Activated T-cell treated with anti-CD3 and anti-CD28 coated beads for 24 hours (primary cell): ENCODE measurements at places on chromosomes 2 and 18.
A peak's percentile ranks its signal among the peaks of the same experiment; 100 is the strongest.

- no peak for DNase-seq
Measured at GRCh38 chr2:189514104-189514503, 66.5 kb downstream of the SLC40A1 start.

DNA sequence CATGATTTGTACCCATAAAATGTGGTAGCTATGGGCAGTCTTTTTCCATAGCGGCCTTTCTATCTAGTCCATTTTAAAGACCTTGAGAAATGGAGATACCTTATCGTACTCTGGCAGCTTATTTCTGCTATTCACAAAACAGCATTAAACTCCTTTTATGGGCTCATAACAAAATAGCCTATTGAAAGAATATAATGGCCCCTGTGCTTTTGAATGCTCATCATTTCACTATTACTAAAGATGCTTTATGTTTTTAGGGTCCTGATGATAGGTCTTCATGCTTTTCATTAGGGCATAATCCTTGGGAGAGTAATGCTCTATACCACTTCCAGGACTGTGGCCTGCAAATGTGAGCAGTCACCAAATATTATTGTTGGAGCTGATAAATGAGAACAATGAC is 7.3 kb upstream of the TMEM178A start:
- no peak for DNase-seq

- DNase-seq, result no peak
Measured at GRCh38 chr18:46283268-46283667, 179.1 kb downstream of the HAUS1 start.

- no peak for DNase-seq
Measured at GRCh38 chr2:203396667-203397066, 68.5 kb downstream of the ABI2 start.

GRCh38 chr18:63161032-63161760 is 158.4 kb downstream of the BCL2 start:
- DNase-seq, result peak; percentile 49

- no peak for DNase-seq
Measured at GRCh38 chr2:207513551-207514257, 16.1 kb upstream of the CREB1 start.

- no peak for DNase-seq
Measured at GRCh38 chr2:40339026-40339425, 112.9 kb downstream of the SLC8A1 start.

DNA sequence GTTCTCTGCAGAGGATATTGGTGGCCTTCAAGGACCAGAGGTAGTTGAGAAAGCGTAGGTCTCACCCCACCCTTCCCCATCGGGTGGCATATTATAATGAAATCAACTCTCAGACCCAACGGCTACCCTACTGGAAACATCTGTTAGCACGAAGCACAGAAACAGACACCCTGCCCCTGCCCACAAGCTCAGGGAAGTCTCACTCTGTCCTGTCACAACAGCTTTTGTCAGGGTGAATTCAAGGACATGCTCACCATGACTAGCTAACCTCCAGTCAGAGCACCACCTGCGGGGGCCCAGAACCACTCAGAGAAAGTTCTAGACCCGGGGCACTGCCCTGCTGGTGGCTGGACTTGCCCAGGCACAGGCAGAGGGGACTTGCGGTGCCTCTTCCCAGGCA is 3.5 kb upstream of the B3GNT7 start:
- DNase-seq, result no peak

DNA sequence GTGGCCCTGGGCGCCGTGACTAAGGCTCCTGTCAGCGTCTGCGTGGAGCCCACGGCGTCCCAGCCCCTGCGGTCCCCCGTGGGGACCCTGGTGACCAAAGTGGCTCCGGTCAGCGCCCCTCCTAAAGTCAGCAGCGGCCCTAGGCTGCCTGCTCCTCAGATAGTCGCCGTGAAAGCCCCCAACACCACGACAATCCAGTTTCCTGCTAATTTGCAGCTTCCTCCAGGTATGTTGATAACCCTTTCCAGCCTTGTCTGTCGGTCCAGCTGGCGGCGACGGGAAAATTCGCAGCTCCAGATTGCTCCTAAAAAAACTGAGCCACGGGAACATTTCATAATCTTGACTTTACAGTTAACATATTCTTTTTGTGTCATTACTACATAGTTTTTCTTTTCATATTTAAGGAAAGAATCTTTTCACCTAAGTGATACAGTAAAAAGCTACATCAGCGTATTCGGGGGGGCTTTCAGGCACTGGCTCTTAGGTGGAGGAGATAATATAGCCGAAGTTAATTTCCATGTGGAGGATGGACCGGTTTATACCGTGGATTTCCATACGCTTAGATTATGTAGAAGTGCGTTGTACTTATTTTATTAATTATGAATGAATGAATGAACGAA is 916 bp downstream of the TAF4B start:
- no peak for DNase-seq

DNA sequence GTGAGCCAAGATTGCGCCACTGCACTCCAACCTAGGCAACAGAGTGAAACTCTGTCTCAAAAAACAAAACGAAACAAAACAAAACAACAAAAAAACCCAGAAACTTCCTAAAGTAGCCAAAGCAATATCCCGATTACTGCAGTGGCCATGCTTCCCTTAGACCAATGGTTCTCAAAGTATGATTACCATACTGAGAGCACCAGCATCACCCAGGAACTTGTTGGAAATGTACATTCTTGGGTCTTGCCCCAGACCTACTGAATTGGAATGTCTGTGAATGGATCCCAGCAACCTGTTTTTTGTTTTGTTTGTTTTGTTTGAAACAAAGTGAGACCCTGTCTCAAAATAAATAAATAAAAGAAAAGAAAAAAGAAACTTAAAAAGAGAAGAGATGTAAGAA is 41.9 kb upstream of the TGIF1 start:
- DNase-seq, result no peak

DNA sequence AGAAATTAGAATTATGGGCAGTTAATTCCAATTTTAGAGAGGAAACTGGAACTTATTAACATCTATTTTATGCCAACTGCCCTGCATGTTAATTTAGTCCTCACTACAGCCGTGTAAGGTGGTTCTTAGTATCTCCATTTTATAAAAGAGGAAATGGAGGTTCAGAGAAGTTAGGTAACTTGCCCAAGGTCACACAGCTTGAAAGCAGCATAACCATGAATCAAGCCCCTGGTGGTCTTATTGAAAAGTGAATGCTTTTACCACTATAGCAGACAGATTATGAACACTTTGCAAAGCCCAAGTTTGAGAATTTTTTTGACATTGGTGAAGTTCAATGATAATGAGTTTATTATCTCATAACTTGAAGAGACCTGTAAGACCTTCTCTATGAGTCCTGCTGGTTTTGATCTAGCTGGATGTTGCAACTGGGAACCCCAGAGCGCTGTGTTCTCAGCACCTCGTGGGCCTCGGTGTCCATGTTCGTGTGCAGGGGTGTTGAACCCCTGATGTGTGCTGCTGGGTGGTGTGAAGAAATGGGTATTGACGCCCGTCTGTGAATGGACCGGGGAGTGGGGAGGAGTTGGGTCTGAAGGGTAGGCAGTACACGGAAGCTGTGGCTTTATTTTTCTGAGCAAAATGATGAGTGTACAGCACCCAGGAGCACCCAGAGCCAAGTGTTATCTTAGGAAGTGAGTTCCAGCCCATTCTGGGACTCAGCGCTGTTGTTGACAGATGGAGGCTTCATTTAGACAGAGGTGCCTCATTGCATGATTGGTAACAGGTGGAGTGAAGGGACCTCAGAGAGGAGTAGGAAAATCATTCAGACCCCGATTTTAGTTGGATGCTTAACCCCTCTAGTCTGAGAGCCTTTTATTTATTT is 9.7 kb downstream of the GREB1 start:
- no peak for DNase-seq

DNA sequence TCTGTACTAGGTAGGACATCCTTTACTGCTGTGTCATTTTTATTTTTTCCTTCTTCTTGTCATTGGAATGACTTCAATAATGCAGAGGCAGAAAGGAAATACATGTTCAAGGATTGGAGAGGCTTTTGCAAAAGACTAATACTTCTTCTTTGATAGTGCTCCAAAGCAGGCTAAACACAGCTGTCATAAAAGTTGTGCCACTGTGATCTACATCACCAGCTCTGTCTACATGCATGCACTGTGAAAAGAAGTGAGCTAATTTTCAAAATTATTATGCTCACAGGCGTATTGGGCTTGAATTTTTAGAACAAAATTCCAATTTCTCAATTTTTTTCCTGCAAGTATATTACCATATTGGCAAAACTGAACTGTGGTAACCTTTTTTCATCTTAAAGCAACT is 37.5 kb upstream of the CALCRL start:
- no peak for DNase-seq

- DNase-seq, result no peak
Measured at GRCh38 chr2:19851116-19851695, 50.6 kb downstream of the TTC32 start.

DNA sequence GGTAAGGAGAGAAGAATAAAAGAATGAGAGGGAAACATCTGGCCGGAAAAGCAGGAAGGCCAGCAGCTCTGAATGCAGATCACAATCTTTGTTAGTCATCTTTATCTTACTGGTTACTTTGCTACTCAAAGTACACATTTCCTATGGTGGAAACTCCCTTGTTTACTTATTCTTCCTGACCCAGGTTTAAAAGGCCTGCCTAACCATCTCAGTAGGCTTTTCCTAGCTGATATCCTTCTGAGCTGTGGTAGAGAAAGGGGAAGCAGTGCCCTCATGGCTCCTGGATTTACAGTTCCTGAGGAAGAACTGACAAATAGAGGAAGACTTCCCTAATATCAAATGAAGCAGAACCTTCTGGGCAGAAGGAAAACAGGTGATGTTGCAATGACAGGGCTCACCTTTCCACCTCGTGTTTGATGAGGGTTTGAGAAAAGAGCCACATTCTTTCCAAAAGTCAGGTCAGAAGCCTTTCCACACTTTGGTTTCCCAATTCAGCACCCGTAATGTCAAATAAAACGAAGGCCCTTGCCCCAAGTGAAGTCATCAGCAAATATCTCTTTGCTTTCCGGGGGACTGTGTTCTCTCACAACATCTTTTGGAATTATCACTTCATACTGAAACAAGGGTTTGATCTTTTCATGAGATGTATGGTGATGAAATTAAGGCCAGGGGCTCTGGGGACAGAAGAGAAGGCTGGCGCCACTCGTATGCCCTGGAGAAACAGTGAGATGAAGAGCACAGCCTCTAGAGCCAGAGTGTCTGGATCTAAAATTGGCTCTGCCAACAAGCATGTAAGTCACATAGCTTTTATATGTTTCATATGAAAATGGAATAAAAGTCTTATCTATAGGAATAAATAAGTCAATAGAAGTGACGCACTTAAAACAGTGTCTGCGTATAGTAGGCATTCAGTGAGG is 26.7 kb upstream of the APOB start:
- DNase-seq, result no peak

GRCh38 chr2:142863485-142863961 is 13.9 kb upstream of the KYNU start:
- no peak for DNase-seq

GRCh38 chr2:73291093-73291460 is 2.3 kb downstream of the EGR4 start:
- DNase-seq, result no peak

- no peak for DNase-seq
Measured at GRCh38 chr2:202494300-202495229, 118.4 kb downstream of the BMPR2 start.

- no peak for DNase-seq
Measured at GRCh38 chr2:72332720-72333119, 185.1 kb upstream of the CYP26B1 start.

DNA sequence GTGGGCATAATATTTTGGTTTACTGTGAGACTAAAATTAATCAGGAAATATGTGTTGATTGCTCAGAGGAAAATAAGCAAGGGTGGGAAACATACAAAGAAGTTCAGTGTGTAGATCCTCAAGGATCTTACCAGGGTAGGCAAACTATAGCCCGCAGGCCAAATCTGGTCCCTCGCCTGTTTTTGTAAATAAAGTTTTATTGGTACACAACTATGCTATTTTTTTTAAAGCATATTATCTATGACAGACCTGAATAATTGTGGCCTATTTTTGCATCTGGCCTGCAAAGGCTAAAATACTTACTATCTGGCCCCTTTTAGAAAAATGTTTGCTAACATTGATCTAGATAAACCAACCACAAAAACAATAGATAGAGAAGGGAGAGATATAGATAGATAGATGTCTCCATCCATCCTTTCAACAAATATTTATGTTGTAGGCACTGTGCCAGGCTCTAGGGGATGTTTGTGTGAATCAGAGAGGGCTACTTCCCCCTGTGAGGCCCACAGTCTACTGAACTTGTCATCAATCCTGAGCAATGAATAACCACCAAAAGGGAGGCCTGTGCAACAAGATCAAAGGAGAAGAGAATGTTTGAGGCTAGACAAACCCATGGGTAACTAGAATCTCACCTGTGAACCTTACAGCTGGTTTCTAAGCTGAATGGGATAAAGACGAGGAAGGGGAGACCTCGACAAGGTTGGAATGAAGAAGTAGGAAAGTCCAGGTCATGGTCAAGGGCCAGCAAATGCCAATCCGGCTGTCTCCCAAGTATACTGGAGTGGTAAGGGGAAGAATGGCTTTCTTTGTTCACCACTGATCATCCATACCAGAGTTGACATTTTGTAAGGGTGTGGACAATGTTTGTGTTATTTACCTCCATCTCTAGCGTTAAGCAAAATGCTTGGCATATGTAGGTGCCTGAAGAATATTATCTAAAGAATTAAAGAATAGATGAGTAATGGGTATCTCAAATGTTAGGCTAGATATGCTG is 23.6 kb downstream of the ALPK2 start:
- peak; percentile 40 for DNase-seq

GRCh38 chr2:197904446-197904845 is 100.1 kb downstream of the PLCL1 start:
- DNase-seq, result peak; percentile 23

DNA sequence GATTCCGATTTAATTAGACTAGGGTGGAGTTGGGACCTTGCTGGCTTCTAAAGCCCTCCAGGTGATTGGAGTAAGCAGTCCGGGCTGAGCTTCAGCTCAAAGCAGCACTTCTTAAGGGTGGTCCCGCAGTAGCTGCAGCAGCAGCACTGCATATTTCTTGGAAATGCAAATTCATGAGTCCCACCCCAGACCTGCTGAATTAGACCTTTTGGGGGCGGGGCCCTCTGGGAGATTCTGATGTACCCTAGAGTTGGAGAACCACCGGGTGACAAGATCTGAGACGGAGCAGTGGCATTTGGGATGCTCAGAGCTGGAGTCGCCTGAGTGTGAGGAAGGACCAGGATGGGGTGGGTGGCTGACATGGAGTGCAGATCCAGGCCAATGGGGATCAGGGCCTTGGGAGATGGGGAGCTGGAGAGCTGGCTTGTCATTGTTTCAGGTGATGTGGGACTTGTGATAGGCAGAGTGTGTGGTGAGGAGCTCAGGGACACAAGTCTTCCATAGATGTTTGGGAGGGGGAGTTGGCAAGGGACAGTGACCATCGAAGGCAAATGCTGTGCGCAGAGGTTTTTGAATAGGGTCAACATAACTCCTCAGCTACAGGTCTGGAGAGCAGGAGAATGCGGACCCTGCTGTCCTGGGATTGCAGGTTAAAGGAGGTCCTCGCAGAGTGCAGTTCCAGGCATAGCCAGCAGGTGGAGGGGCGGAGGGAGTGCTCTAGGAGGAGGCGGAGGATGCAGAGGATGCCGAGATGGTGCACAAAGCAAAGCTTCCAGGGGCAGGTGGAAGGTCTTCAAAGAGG is 130.9 kb upstream of the RAB12 start:
- peak; percentile 26 for DNase-seq
